GM12878 (cell line): ENCODE measurements at places on chromosomes 12 and 14. TPM values are rescaled to one million over a fixed set of nuclear protein-coding genes. Genes with fewer than 3 reads are reported as not detected.

The GLT8D2 gene
- total RNA-seq, result 0.13 and 0.41 TPM in 2 replicates

The SLC8A3 gene
- 0.15 and 0.32 TPM in 2 replicates for total RNA-seq

The REP15 gene
- not detected in 2 replicates for total RNA-seq

DNA sequence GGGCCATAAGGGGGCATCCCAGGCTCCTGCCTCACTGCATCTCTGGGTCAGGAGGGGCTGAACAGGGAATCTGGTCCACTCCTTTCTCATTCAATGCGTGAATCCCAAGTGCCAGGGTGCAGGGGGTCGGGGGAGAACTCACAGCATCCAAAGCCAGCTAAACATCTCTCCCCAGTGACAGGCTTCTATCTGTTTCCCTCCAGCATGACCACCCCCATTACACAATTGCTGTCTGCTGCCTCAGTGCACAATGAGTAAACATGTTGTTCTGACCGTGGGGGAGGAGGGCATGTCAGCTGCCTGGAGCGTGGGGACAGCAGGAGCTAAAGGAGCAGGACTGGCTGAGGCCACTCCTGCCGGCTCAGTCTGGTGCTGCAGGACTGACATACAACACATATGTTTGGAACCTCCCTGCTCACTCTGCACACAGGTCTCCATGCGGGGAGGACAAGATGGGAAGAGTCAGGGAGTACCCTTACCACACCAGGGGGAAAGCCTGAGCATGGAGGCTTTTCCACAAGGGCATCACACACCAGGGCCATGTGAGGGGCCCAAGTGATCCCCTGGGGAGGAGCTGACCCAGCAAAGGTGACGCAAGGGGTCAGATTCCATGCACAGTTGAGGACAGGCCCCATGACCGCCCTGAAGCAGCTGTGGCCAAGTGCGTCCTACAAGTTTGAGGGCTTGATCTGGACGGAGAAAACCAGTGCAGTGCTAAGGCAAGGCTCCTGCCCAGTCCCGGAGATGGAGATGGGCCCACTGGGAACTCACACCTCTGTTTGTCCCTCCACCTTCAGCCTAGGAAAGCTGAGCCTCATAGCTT is 1.4 kb downstream of the TNS2 start:
- DNase-seq, result no peak
- no peak overlapping the region for H3K27ac ChIP-seq
- no peaks in the 10 kb centered on the region for H3K27me3 ChIP-seq
- H3K4me1 ChIP-seq, result peaks cover 21% of the 10 kb centered on the region

The MGP gene
- total RNA-seq, result 0.58 and 1.2 TPM in 2 replicates
